NCI-H2107 (cell line): ENCODE measurements at places on chromosomes 7 and 10.

DNA sequence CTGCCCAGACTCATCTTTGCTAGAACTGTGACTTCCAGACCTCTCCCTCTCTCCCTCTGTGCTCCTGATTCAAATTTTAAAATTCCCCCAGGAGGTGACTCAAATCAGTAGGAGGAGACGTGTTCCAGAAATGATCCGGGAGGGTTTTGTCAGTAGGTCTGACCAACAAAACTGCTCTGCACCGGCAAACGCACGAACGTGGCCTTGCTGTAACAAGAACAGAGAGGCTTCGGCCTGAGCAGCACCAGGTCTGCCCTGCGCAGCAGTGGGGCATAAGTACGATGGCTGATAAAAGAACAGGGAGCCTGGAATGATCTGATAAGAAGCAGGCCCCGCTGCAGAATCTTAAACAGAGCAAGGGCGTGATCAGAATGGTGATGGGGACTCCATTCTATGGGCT, 152.7 kb upstream of the AUTS2 start:
- no peak for DNase-seq

GRCh38 chr10:11345224-11346054, 266.0 kb downstream of the USP6NL start:
- no peak for DNase-seq

DNA sequence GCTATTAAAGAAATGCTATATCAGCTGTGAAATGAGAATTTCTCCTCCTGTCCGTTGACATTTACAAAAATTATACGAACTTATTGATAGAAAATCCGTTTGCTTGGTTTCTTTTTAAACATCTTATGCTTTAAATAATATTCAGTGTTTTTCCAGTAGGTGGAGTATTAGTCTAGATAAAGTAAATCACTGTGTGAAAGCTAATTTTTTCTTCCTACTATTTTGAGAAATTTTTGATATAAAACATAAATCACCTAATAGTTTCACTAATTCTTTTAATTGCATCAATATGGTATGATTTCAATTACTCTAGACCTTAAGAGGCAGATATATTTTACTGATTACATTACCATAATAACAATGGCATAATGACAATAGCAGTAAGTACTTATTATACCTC, 335.2 kb upstream of the C7orf33 start:
- DNase-seq: no peak

DNA sequence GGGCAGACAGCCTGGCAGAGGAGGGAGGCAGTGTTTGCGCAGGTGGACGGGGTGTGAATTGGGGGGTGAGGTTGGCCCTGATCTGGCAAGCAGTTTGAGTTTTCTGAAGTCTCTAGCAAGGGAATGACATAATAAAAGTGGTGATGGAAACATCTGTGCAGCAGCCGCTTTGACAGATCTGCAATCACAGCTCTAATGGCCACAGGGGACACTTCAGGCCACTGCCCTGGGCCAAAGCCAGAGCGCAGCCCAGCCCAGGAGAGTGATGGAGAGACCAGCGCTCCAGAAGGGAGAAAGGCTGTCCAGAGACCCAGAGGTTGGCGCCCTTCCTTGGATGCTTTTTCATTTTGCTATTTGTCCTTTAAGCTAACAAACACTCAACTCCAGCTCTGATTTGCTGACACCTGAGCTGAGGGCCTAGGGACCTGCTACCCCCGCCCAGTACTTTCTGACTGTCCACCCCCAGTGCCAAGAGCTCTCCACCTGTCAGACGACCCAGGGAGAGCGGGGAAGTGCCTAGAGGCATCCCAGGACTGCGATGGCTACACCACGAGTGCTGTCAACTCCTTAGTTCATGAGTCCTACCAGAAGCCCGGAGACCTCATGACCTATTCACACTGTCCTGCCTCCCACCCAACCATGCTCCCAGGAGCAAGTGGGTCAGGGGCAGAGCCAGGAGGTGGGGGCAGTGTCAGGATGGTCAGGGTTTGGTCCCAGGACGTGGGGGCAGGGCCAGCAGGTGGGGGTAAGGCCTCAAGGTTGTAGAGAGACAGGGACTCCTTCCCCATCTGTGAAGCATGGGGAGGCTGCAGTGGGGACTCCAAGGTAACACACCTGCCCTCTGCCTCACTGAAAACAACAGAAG, 112.6 kb downstream of the PRKAG2 start:
- DNase-seq: no peak

- DNase-seq: no peak
Measured at GRCh38 chr7:36942955-36943354, 218.7 kb upstream of the AOAH start.

- no peak for DNase-seq
Measured at GRCh38 chr10:77926566-77927401, at the start of gene DLG5. Gene DLG5 (minus strand): TSS chr10:77926755. CDS start chr10:77926520, 235 bp downstream.

DNA sequence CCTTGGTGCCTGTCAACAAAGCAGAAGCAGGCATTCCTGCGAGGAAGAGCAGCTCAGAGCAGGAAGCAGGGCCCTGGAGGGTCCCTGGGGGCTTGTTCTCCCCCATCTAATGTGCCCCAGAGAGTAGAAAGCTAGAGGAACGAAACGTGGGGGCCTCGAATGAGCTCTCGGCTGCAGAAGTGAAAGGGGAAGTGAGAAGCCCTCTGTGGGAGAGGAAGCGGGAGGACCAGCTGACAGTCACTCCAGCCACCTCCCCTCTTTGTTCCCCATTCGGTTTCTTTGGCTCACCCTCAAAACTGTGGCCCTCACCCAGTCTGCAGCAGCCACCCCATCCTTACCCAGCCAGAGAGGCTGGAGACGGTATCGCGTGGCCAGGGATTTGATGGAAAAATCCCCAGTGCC, 25.0 kb downstream of the C10orf105 start:
- no peak for DNase-seq

GRCh38 chr10:71675295-71675970, 44.1 kb downstream of the C10orf105 start:
- no peak for DNase-seq

- DNase-seq: no peak
Measured at GRCh38 chr7:131957338-131958020, 401.1 kb upstream of the PODXL start.
